ENCODE measurements at places on chromosomes 1 and 21.

DNA sequence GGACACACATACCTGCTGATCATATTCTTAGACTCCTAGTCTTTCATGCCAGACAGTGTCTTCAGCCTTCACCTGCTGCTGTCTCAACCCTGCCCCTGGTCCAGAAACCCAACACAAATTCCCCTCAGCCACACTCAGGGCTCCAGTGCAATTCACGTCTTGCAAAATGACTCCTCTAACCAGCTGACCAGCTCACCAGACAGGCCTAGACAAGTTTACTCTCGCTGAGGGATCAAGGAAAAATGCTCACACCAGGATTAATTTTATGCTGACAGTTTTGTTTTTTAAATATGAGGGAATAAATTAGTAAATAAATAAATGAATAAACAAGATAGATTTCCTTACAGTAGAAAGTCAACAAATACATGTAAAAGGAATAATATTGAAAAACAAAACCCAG, 28.5 kb downstream of the CCDC185 start:
- DNase-seq: no peak

DNA sequence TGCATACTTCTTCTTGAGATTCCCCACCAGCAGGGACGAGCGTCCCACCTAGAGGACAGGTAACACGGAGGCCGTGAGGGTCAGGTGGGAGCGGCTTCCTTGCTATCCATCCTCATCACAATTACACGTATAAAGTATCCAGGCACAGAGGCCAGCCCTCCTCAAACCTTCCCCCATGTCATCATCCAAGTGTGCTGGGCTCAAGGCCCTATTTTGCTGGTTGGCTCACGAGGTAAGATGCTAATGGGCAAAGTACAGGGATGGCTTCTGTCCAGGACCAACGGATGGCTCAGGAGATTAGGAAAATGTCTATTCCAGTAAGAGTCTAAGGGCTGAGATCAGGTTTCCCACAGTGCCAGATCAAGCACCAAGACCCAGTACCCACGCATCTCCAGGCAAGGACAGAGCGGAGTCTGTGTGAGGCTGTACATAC, 11.5 kb upstream of the A3GALT2 start:
- no peak for DNase-seq

- DNase-seq: peak; percentile 42
These were observed 7.1 kb upstream of the ZNF669 start for GRCh38 chr1:247111259-247111699.

DNA sequence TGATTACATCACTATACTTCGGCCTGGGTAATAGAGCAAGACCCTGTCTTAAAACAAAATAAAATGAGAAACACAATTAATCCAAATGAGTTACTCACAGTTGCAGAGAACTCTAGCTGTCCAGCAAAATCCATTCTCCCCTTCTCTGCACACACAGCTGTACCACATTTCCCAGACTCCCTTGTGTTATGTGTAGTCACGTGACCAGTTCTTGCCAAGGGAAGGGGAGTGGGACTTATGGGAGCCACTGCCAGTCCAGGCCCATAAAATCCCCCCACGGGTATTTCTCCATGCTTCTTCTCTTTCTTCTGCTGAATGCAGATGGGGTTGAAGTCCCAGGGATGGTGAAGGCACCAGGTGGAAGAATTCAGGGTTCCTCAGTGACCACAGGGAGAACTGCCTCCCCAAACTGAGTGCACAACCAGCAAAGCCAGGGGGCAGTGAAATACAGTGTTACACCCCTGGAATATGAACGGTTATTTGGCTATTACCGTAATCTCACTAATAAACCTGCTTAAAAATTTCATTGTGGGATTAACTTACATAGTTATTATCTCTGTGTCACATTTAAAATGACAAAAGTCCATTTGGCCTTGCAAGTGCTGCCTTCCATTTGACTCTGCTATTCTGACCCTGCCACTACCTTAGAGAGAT, 85.6 kb upstream of the FMN2 start:
- no peak for DNase-seq

DNA sequence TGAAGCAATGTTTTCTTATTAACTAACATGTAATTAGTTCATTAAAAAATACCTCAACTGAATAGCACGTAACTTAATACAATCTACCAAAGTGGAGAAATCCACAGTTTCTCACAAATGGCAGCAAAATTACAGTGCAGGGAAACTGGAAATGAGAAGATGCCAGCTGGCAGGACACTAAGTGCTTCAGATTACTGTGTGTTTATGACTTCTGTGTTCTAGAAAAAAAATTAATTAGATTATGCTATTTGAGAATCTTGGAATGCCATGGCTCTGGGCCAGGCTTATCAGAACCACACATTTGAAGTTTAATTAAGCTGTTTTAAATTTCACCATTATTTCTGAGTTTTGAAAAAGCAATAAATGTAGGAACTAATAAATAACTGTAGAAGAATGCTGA, 357.6 kb downstream of the TGFB2 start:
- DNase-seq: no peak

DNA sequence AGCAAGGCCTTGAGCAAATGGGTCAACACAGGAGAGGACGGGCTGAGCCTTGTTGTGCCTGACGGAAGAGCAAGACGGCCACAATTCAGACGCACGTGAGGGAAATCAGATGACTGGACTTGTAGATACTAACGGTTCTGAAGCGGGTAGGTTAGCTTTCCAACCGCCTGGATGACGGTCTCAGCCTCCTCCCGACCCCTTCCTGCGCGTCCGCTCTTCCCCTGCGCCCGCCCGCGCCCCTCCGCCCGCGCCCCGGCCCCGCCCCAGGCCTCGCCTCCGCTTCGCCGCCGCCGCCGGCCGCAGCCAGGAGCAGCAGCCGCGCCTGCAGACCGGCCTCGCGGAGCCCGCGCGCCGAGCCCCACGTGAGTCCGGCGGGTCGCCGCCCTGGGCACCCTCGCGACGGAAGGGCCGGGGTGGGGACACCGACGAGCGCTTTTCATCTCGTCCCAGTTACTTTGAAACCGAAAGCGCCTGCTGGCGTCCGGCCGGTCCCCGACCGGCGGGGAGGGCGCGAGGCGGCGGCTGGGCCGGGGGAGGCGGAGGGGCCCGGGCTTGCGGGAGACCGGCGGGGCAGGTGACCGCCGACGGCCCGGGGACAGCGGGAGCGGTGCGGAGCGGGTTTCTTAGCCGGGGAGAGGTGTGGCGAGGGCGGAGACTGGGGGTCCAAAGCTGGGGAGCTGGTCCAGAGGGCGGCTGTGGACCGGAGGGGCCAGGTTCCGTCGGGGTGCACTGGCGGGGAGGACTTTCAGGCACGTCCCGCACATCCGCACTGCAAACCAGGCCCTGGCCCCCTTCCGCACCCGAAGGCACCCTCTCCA, at the start of gene TRAF5:
TRAF5 (plus strand) TSS at position 306 of the 818 bp plus-strand sequence. CDS start 26,407 bp downstream, outside the sequence.
- peak; percentile 62 for DNase-seq

DNA sequence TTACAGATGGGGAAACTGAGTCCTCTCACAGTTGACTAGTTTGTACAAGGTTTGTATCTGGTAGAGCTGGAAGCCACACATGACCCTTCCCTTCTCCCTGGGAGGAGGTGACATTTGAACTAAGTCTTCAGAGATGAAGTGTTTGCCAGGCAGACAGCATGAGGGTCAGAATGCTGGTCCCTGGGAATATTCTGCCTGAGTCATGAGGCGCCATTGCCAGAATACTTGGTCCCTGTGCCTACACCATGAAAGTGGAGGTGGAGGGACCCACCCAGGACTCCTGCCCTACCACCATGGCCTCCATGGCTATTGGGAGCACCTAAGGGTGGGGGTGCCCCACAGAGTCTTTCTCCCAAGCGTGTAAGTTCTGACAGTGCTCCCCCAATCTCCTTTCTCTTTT, 7.0 kb downstream of the RPS6KA1 start:
- DNase-seq: no peak

GRCh38 chr1:28066393-28067154, 21.8 kb downstream of the EYA3 start:
- DNase-seq: no peak

DNA sequence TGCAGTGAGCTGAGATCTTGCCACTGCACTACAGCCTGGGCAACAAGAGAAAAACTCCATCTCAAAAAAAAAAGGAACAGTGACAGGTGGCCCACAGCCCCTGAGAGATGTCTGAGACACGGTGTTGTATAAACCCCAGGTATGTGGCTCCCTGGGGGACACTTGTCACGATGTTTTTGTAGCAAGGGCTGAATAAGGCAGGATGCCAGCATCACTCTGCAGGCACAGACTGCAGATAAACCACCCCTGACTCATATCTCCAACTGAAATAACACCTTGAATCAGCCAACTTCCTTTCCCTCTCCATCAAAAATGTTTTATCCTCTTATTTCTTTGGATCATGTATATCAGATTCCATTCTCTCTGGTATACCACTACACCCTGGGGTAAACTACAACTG, 52.5 kb downstream of the NMNAT2 start:
- DNase-seq: no peak

DNA sequence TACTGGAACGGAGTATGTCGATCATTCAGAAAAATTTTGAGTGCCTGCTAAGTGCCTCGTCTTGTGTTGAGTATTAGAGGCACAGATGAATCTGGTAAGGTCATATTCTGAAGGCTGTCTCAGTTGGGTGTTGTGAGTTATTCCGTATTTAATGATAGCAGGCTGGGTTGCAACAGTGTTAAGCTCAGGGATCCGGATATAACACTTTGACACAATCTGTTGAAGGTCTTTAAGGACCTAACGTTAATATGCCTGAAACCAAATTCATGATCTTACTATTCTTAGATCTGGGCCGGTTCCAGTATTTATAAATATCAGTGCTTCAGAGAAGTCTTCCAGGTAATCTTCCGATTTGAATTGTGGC, 555 bp downstream of the PRPF38A start:
- no peak for DNase-seq

DNA sequence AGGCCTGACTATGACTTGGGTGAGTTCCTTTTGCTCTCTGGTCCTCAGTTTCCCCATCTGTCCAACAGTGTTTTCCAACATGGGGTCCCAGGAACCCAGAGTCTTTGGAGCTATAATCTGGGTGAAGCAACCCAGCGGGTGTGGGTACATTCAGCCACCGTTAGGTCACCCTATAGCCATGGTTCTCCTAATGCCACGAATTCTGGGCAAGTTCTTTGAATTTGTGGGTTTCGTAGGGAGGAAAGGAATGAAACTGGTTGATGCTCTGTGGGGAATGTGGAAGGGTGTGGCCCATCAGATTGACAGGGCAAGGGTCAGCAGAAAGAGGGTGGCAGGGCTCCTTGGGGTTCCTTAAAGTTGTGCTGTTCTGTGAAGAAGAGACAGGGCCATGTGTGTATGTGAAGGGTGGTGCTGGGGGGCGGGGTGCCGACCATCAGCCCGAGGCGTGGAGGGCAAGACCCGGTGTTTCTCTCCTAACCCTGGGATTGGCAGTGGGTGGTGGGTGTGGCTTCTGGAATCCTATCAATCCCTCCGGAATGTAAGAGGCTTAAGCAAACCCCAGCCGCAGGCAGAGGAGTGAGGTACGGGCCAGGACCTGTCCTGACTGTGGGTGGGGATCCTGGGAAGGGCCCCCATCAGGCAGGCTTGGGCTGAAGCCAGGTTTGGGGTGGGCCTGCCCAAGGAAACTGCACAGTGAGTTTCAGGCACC, 35.5 kb upstream of the ZNF362 start:
- DNase-seq: no peak

DNA sequence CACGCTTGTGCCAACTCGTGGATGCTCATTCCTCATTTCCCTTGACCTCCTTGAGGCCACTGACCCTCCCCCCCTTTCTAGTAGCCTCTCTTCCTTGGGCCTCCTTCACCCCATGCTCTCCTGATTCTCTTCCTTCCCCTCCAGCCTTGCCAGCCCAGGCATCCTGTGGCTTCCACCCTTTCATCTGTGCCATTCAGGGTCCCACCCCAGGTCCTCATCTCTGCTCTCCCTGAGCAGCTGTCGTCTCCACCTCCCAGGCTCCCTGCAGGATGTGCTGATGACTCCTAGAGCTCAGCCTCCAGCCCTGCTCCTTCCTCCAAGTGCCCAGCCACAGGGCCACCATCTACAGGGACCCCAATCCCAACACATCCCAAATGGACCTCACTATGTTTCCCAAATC, 197.4 kb downstream of the GRIK3 start:
- no peak for DNase-seq

DNA sequence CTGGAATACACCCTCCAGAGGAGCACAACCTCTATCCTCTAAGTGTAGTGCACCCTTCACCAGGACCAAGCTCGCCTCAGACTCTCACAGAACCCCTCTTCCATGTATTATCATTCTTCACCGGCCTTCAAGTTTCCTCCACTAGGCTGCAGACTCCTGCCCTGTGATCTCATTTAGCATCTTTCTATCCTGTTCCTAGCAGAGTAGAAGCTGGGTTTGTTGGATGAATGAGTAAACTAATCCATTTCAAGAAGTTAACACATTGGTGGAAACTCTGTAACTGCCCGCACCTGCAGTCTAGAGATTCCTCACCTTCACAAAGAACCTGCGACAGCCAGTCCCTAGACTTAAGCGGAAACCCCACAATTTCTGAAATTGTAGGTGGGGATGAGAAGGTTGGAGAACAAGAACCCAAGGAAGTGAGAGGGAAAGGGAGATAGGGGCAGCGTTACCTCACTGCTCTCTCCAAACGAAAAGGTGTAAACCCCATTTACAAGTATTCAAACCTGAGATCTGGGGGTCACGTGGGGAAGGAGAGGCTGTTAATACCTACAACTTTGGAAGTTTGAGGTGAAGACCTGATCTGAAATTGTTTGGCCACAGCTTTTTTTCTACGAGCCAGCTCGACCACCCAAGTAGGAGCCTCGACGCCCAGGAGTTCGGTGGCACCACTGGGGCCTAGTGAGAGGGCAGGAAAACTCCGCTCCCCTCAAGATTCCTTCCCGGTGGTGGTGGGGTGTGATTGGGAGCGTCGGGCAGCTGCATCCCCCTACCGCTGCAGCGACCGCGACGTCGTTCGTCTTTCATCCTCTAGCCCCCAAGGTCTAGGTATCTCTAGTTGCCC, 1.2 kb downstream of the PTPN14 start:
- DNase-seq: peak; percentile 38
